ENCODE measurements at places on chromosomes 3 and 15. TPM values are rescaled to one million over a fixed set of nuclear protein-coding genes. Genes with fewer than 3 reads are reported as not detected.

The SFMBT1 gene
- 11.5 TPM for total RNA-seq

The LCTL gene
- total RNA-seq = not detected

DNA sequence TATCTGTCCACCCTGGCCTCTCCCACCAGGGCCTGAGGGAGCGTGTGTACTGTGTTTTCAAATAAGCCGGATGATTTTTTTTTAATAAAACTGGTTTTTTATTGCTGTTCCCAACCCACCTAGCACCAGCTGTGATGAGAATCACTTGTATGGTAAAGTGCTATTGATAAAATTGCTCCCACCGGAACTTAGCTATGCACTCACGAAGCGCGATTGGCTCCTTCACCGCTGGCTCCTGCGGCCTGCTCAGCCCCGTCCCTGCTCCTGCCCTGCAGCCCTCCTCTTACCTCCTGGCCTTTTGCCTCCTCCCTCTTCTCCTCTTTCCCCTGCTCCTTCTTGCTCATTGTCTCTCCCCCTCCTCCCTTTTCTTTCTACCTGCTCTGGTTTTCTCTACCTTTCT lies 183.7 kb downstream of the TLE3 start:
- peaks cover 55% of the 10 kb centered on the region for H3K27me3 ChIP-seq
- H3K27ac ChIP-seq = no peak overlapping the region
- DNase-seq = no peak
- H3K36me3 ChIP-seq = no peaks in the 10 kb centered on the region
- H3K4me1 ChIP-seq = no peaks in the 10 kb centered on the region
- H3K4me3 ChIP-seq = no peak overlapping the region

DNA sequence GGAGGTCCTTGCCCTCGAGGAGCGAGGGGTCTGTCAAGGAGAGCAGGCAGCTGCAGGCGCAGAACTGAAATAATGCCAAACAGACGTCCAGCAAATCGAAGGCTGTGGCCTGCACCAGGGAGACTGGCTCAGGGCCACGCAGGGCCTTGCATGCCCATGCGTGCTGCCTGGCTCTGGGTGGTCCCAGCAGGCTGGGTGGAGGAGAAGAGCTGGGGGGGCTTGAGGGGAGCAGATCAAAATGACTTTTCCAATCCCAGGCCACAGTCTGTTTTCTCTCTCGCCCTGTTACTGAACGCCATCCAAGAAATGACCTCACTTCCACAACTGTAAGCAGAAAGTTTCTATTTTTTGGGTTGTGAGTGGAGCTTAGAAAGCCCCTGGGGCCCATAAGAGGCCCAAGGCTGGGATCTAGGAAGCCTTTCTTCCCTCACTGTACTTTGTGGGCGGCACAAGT lies 96.9 kb upstream of the RPL32 start:
- peaks cover 4% of the 10 kb centered on the region for H3K36me3 ChIP-seq
- no peak overlapping the region for H3K4me3 ChIP-seq
- no peak overlapping the region for H3K27ac ChIP-seq
- DNase-seq = no peak
- no peaks in the 10 kb centered on the region for H3K4me1 ChIP-seq

GRCh38 chr3:100048248-100048647 lies 66.1 kb downstream of the FILIP1L start:
- DNase-seq = no peak
- peak overlapping the region; percentile 85 for H3K27ac ChIP-seq
- no peaks in the 10 kb centered on the region for H3K27me3 ChIP-seq
- H3K4me1 ChIP-seq = peaks cover 38% of the 10 kb centered on the region
- H3K36me3 ChIP-seq = no peaks in the 10 kb centered on the region

GRCh38 chr3:4729061-4729973 lies 236.2 kb downstream of the ITPR1 start:
- peaks cover 9% of the 10 kb centered on the region for H3K4me1 ChIP-seq
- H3K27ac ChIP-seq = no peak overlapping the region
- H3K36me3 ChIP-seq = no peaks in the 10 kb centered on the region
- no peaks in the 10 kb centered on the region for H3K27me3 ChIP-seq
- H3K4me3 ChIP-seq = no peak overlapping the region
- no peak for DNase-seq

DNA sequence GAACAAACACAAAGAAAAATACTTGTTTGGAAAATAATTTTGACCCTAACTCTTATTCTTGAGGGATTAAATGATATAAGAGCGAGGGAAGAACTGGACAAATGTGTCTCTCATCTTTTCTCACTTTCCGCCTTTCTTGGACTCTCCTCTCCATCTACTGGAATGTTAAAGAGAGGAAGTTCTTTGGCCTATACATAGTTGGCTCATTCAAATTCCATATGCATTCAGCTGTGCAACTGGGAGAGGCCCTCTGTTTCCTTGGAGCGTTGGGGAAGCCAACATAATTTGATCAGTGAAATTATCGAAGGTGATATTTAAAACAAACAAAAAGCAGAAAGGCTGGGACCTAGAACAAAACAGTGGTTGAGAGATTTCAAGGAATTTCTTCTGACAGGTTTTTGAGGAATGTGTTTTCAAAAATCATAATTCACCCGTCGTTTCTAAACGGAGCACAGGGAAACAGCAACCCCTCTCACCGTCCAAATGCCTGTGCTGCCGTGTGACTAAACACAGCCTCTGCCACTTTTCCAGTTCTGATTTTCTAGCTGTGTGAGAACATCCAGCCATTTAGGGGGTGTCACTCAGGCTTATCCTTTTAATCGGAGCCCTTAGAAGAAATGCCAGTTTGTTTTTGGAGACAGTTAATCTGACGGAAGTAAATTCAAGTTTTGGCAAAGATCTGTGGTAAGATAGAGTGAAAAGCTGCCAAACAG lies 489.9 kb downstream of the SOX2 start:
- H3K27ac ChIP-seq = no peak overlapping the region
- DNase-seq = no peak
- H3K36me3 ChIP-seq = no peaks in the 10 kb centered on the region
- H3K4me1 ChIP-seq = no peaks in the 10 kb centered on the region

All from MCF 10A (cell line).